Left colon (tissue), 2 donors: ENCODE measurements at places on chromosomes 7 and 10.
A peak's percentile ranks its signal among the peaks of the same experiment; 100 is the strongest.

DNA sequence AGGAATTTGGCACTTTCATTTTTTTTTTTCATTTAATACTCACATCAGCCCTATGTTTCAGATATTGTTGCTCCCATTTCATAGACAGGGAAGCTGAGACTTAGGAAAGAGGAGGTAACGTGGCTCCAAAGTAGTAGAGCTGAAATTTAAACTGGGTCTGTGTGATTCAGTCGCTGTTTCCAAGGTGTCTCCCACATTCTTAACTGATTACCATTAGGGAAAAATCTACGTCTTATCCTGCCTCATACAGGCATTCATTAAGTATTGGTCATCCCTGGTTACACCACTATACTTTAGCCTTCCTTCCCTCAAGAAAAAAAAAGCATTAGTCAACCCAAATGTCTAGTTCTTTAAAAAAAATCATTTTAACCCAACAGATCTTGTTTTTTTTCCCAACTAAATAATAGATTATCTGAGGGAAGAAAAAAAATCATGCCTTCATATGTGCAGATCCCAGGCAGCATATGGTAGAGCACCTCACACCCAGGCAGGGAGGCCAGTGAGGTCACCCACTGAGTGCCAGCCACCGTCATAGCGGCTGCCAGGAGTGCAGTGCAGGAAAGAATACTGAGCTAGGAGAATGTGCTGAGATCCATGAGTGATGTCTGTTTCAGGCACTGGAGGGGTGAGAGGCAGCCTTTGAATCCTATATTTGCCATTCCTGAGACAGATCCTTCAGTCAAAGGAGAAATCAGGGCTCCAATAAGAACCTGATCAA, 59.0 kb upstream of the SORCS3 start:
- no peak for DNase-seq

DNA sequence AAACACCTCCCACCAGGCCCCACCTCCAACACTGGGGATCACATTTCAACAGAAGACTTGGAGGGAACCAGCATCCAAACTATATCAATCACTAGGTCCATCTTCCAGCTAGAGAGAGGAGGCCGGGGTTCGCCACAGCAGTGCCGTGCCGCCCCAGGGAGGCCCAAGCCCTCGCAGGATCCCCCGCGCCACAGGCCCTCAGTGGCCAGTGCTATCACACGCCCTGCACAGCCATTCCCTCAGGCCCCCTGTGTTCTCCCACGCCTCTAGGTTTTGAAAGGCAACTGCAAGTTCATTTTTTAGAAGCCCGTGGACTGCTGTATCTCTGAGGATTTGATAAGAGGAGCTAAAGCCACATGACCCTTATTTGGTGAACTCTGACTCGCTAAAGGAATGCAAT, 136.4 kb downstream of the OAT start:
- no peak for DNase-seq

DNA sequence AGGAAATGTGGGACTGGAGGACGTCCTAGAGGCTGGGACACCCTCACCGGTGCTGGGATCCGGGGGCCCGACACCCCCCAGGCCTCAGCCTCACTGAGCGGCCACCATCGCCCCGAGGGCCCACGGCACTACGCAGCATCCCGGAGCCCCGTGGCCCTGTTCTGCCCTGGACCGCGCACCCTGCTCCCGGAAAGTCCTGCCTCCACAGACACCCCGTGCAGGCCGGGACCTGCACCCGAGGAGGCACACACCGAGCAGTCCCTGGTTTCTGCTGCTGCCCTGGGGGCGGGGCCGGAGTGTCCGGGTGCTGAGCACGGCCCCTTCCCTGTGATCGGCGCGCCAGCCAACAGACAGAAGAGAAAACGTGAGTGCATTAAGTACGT, 18.1 kb upstream of the KNDC1 start:
- no peak for DNase-seq

GRCh38 chr10:22682237-22683139, 31.9 kb downstream of the PIP4K2A start:
- DNase-seq: no peak

DNA sequence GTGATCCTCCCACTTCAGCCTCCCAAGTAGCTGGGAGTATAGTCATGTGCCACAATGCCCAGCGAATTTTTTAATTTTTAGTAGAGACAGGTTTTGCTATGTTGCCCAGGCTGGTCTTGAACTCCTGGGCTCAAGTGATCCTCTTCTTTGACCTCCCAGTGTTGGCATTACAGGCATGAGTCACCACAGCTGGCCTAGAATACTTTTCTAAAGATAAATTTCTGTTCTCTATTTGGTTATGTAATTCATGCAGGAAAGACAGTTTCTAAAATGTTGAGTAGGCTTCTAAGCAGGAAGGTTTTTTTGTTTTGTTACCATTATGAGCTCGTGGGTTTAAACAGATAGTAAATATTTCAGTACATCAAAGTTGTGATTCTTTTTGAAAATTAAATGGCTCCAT, 5.0 kb downstream of the RBAK start:
- DNase-seq: no peak

DNA sequence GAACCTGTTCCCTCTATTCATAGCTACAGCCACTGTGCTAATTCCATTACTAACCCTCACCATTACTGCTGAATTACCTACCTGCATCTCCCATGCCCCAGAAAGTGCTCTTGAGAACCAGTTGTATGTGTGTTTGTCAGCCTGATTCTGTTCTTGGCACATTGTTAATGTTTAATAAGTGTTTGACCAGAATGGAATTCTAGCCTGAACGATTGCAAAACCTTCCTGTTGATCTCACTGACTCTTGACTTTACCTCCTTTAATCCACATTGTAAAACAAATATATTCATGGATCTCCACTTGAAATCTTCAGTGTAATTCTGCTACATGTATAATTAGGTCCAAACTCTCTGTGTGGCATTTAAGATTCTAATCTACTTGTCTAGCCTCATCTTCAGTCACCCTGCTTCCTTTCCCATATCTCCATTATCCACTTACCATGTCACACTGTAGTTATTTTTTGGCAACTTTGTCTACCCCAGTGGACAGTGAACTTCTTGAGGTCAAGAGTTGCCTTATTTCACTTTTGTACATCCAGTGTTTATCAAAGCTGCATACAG, 4.9 kb downstream of the ZNF277 start:
- no peak for DNase-seq

DNA sequence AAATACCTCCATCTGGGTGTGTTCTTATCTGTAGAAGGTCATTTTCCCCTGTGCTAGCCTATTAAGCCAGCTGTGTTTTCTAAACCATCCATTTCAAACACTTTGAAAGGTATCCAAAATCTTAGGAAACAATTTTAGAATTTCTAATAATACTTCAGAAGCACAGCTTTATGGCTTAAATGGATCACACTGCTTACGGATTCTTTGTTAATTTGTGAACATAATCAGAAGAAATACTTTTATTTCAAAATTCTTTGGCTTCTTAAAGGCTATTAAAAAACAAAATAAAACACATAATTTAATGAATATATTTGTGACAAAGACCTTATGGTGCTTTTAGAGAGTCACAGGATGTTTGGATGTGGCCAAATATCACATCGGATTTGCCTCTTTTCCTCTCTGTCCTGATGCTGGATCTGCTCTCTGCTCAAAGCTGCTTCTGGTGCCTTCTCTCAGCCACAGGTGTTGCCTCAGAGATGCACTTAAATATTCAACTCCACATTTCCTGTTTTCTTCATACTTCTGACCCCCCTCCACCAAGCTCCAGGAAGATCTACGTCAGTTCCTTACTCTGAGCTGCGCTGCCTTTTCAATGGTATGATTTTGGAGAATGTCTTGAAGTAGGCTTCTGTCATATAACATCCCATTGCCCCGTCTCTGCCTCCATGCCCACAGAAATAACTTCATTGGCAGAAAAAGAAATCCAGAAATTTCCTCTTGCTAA, 230.6 kb downstream of the MLLT10 start:
- no peak for DNase-seq

DNA sequence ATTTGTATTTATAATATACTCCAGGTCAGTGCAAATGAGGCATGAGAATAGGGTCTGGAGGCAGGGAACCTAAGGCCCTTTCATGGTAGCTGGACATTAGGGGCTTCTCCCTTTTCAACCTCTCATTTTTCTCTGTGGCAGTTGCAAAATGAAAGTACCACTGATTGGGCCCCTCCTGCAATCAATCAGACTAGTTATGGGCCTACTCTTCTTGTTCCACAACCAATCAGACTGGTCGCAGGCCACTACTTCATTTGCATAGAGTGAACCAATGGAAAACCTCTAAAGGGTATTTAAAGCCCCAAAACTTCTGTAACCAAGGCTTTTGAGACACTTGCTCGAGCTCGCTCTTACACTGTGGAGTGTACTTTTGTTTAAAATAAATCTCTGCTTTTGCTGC, 10.0 kb upstream of the PRPS1L1 start:
- no peak for DNase-seq

GRCh38 chr7:151682831-151683614, 163.3 kb upstream of the RHEB start:
- no peak for DNase-seq

GRCh38 chr10:20682782-20683181, 214.3 kb downstream of the NEBL start:
- no peak for DNase-seq

- no peak for DNase-seq
These were observed 351.2 kb downstream of the PTPRN2 start for GRCh38 chr7:158236400-158236799.

DNA sequence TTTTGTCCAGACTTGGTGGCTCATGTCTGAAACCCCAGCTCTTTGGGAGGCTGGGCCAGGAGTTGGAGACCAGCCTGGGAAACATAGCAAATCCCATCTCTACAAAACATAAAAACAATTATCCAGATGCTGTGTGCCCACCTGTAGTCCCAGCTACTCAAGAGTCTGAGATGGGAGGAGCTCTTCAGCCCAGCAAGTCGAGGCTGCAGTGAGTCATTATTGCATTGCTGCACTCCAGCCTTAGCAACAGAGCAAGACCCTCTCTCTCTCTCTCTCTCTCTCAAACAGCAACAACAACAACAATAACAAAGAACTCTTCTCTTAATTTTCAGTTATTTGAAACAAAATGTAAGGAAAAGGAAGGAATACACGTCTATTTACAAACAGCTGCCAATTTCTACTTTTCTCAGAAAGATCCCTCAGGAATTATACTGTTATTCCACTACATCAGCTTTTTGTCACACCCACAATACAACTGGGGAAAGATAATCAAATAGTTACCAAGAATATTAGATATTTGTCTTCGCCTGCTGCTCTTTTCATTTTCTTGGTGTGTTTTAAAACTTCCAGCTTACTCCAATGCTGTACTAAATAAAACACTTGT, 5.1 kb upstream of the TSPAN12 start:
- DNase-seq: no peak

GRCh38 chr10:101724446-101724845, 29.5 kb upstream of the FBXW4 start:
- no peak for DNase-seq

GRCh38 chr7:8162181-8162580, 99.8 kb downstream of the ICA1 start:
- no peak for DNase-seq

DNA sequence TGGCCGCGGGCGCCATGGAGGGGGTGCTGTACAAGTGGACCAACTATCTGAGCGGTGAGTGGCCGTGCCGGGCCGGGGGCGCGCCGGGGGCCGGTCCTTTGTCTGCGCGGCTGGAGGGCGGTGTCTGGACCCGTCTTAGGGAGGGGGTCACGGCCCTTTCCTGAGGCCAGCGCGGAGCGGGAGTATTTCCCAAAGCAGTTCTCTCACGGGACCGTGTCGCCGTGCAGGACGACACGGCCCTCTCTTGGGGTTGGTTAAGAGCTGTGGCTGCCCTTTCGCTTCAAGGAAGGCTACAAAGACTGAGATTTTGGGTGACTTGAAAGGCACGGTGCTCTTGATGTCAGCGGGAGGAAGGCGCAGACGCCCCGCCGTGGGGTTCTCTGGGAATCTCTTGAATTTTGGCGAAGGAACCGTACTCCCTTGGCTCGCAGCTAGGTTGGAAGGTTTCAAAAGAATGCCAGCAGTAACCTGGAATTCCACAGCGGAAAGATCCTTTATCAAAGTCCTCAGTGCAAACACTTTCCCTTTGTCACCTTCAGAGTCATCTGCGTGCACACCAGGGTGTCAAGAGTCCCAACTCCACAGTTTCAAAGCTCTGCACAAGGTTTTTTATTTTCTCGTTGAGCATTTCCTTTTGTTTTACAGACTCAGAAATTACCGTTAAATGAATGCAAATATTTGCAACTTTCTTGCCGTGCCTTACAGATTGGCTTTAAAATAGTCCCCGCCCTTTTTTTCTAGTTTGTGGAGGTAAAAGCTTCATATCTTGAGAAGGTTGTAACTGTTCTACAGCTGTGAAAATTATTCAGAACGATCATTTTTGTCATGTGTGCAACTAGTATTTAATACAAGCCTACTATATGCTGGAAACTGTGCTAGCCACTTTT, 780 bp downstream of the PLEKHA8 start:
- DNase-seq: peak; percentile 53

- DNase-seq: no peak
These were observed 1136.8 kb upstream of the AUTS2 start for GRCh38 chr7:68461430-68461829.

GRCh38 chr10:7649673-7650300, 17.0 kb downstream of the ITIH5 start:
- DNase-seq: no peak

- DNase-seq: peak; percentile 29
These were observed 36.3 kb downstream of the ABCB1 start for GRCh38 chr7:87564296-87564963.

GRCh38 chr7:54932818-54933543, 85.8 kb upstream of the EGFR start:
- DNase-seq: peak; percentile 71

- no peak for DNase-seq
These were observed 41.5 kb downstream of the TMEM26 start for GRCh38 chr10:61411706-61412105.

DNA sequence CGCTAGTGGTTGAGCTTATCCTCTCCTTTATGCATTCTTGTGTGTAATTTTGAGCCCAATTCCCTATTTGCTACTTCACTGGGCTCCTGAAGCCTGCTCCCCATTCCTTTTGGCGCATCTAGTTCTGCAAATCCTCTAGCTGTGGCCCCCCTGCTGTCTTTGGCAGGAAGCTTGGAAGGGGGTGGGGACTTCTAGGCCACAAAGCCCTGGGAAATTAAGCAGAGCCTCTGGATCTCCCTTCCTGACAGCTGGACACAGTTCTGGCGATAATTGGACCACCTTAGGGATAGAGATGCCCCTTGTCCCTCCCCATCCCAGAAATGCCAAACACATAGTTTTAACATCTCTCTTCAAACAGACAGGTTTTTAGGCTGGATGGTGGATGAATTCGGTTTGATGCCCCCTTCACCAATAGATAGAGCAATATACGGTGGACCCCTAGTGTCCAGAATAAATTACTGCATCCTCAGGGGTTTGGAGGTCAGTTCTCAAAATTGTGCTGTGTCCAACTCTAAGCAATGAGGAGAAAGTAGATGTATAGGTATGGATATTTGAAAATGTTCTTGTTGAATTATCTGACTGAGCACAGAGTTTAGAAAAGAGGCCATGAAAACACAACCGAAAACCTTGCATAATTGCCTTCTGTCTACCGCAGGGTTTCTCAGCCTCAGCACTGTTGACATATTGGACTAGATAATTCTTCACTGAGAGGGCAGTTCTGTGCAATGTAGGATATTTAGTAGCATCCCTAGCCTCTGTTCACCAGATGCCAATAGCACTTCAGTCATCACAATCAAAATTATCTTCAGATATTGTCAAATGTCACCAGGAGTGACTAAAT, 75.5 kb downstream of the PAPSS2 start:
- DNase-seq: peak; percentile 9
